NCI-H1048 (cell line): ENCODE measurements at places on chromosomes 12 and 14.

DNA sequence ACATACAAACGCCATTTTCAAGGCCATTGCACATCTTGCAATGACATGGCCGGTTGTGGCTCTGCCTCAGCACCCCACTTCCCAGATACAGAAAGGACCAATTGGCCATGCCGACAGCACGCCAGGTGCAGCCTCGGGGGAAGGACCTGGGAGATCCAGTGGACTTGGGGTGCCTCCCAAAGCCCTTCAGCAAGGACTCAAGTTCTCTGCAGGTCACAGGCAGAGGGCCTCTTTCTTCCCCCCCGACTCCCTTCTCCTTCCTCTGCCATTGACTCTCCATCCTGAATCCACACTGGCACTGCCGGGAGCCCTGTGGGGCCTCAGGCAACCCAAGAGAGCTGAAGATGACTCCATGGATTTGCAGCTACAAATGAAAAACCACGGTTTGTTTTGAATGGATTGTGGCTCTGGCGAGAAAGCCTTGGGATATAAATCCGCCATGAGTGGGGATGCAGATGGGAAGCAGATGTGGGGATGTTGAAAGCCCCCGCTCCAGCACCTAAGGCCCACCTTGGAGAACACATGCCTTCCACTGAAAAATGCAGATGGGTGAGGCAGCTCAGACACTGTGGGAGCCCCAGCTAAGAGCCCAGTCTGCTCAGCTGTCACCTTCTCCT lies 35.1 kb upstream of the LTBP2 start:
- no peak for DNase-seq

GRCh38 chr14:104715416-104715815 lies 8.6 kb upstream of the ADSS1 start:
- no peak for DNase-seq

GRCh38 chr12:100127766-100128511 lies 14.7 kb downstream of the BLTP3B start:
- DNase-seq, result no peak

DNA sequence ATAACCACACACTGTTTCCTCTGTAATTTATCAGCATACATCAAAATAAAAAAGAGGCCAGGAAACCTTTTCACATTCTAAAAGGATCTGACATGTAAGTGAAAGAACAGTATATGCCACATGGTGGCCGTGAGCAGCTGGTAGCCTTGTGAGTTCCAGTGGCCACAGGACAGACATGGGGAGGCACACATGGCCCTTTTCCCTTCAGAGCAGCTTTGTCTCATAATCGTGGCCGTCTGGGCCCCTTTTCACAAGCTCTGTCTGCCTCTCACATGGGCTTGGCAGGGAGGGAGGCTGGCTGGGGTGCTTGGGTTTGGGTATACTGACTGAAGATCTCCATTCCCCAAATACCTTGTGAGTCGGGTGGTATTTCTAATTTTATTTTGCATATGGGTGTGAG lies 1.5 kb upstream of the ZDHHC22 start:
- no peak for DNase-seq

- no peak for DNase-seq
Observed at GRCh38 chr12:127182018-127182417, 1085.0 kb upstream of the TMEM132C start.

GRCh38 chr14:54535646-54536045 lies 25.9 kb downstream of the CGRRF1 start:
- DNase-seq, result no peak

- no peak for DNase-seq
Observed at GRCh38 chr12:30063435-30063945, 279.7 kb upstream of the TMTC1 start.

GRCh38 chr12:51904951-51905470 lies 2.3 kb upstream of the ACVRL1 start:
- DNase-seq, result no peak

DNA sequence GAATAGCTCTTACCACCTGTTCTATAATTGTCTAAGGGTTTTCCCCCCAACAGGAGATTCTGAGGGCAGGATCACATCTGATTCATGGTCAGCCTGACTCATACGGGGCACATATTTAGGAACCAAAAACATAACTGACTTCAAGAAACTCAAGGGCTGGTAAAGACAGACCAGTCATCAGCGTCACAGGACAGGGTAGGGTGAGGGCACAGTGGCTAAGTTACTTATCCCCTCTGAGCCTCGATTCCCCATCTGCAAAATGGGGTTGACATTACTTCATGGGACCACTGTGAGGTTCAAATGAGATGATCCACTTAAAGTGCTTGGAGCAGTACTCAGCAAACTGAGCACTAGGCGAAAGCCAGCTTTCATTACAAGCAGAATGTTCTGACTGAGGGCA lies 606 bp downstream of the CINP start:
- no peak for DNase-seq

GRCh38 chr14:99673305-99674063 lies 10.6 kb upstream of the CYP46A1 start:
- no peak for DNase-seq

DNA sequence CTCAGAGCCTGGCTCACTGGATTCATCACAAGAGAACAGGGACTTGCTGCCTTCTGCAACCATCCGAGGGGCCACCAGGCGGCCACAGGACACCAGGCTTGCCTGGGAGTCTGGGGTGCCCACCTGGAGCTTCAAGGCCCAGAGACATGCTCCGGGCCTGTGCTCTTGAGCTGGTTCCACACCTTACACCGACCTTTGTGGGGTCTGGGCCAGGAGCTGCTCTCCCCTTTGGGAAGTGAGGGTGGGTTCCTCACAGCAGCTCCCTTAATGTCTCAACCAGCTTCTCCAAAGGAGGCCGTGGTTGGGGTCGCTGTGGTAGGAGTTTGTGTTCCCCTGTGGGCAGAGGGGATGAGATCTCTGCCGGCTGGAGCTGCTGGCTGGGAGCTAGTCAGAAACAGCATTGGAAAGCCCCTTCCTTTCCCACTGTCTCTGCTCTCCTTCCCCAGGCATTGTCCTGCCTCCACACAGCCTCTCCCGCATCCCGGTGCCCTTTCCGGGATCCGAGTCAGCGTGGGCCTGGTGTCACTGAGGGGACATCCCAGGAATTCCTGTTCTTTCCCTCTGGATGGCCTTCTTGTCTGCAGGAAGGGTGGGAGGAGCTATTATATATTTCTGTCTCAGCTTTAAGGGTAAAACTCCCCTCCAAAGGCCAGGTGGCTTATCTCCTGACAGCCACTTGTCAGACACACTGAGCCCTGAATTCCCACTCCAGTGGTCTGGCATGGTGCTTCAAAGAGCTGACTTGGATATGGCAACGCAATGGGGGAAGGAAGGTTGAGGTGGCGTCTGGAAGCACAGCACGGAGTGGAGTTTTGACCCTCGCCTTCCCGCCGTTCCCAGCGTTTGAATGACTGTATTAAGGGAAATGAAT lies 5.1 kb upstream of the PAPLN start:
- no peak for DNase-seq

DNA sequence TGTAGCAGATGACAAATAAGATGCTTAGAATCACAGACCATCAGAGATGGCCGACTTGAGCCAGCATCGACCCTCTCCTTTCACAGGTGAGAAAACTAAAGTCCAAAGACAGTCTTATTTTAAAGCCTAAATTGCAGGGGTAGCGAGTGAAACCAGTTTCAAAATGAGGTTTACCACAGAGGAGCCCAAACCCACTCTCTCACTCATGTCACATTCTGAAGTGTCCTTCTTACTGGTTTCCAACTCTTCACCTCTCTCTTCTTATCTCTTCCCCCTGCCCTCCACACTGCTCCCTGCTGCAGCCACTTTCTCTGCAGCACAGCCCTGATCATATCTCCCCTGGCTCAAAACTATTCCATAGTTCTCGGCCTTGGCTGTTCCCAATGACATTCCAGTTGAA lies 57.0 kb upstream of the NID2 start:
- no peak for DNase-seq

GRCh38 chr12:13718271-13718670 lies 263.1 kb downstream of the GRIN2B start:
- no peak for DNase-seq

- DNase-seq, result no peak
Observed at GRCh38 chr12:56317675-56318074, 1.9 kb upstream of the CNPY2 start.

GRCh38 chr12:11085419-11085818 lies 6.7 kb downstream of the TAS2R43 start:
- DNase-seq, result no peak

DNA sequence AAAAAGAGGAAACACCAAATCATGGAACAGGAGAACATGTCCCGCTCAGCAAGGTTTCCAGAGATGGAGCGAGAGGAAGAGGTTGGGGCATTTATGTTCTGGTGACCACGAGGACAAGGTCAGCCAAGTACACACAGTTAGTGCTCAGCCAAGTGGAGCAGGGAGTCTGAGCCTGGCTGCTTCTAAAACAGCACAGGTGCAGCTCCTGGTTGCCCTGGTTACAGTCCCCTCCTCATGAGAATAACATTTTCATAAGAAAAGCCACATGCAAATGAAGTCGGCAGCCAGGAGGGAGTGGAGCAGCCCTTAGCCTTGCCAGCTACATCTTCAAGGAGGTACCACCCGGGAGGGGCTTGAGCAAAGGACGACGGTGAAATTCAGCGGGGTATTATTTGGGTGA lies 81.8 kb downstream of the NOS1 start:
- DNase-seq, result no peak

GRCh38 chr14:45212231-45212630 lies 40.8 kb downstream of the MIS18BP1 start:
- DNase-seq, result no peak

DNA sequence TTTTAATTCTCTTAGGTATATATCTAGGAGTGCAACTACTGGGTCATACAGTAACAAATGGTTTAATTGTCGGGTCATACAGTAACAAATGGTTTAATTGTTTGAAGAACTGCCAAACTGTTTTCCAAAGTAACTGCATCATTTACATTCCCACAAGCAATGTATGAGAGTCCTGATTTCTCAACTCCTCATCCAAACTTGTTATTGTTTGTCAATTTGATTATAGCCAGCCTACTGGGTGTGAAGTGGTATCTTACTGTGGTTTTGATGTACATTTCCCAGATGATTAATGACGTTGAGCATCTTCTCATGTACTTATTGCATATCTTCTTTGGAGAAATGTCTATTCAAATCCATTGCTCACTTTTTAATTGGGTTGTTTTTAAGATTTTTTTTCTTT lies 67.6 kb upstream of the CFL2 start:
- DNase-seq, result no peak

- DNase-seq, result no peak
Observed at GRCh38 chr14:63269561-63270225, 49.0 kb downstream of the GPHB5 start.

GRCh38 chr14:66281036-66281776 lies 205.0 kb upstream of the CCDC196 start:
- DNase-seq, result no peak

DNA sequence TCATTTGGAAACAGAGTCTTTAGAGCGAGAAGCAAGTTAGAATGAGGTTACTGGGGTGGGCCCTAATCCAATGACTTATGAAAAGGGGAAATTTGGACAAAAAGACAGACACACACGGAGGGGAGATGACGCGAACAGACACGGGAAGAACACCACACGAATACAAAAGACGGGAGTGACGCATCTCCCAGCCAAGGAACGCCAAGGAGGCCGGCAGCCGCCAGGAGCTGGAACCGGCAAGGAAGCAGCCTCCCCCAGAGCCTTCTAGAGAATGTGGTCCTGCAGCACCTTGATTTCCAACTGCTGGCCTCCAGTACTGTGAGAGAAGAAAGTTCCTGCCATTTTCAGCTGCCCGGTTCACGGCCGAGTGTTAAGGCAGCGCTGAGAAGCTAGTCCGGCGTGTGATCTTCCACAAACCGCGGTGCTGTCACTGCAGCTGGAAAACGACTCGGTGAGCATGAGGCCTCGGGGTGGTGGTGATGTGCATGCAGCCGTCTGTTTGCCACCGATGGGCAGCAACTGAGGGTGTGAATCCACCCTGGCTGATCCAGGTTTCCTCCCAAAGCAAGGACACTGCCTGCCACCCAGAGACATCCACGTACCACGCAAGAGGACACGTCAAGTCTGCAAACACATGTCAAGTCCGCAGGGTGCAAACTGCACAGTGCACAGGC lies 124.5 kb downstream of the NCOR2 start:
- no peak for DNase-seq

GRCh38 chr12:39574785-39575497 lies 44.7 kb downstream of the ABCD2 start:
- no peak for DNase-seq

DNA sequence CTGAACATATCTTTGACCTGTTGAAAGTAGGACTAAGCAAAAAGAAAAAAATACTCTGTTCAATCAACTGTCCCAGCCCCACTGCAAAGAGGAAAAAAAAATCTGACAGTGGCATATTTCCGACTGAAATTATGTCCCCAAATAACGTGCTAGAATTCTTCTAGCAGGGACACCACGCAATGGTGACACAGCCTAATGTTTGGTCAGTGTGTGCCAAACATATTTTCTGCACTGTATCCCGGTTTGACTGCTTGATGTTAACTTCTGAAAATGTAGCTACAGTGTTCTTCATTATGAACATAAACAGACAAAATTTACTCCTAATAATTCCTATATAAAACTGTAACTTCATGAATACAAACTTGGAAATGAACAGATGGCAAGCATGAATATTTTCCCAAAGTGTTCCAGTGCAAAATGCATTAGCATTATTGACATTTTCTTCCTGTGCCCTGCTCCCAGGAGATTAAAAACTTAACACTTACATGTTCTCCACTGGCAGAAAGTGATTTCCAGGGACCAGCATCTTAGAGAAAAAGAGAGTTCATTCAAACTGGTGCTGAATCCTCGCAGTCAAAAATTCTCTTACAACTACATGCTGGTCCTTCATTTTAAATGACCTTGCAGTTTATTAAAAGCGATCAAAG lies 72.4 kb upstream of the SYT1 start:
- DNase-seq, result no peak

- DNase-seq, result no peak
Observed at GRCh38 chr12:64797156-64797555, 27.3 kb upstream of the TBC1D30 start.

GRCh38 chr12:100017056-100017455 lies 32.3 kb upstream of the ANKS1B start:
- DNase-seq, result no peak

DNA sequence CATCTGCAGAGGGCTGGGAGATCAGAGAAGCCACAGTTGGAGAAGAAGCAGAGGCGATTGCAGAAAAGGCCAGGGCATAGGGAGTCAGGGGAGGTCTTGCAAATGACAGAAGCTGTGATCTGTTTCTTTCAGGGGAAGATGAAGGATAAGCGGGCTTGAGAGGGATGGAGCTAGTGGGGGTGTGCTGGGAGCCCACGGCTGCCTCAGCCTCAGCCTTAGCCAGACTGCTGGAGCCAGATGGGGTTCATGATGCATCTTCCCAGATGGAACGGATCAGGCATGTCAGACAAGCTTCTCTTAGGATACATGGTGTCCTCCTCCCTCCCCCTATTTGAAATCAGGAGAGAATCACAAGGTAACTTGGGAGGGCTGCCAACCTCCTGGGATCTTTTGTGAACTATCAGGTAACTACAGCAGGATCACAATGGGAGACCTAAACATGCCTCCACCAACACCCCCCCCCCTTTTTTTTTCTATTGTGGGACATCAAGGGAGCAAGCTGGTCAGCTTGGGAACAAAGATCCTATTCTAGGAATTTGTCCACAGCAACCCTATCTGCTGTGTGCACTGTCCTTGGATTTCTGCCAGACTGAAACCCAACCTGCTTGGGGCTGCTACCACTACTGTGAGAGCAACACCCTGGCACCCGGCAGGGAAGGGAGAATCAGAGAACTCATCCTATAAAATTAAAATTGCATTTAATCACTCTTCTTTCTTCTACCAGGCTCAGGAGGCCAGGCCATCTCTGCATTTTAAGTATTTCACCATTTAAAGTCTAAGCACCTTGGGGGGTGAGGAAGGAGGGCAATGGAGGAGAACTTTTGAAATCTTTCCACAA lies 10.7 kb upstream of the ATP2A2 start:
- DNase-seq, result no peak
